ENCODE measurements at places on chromosomes 2 and 18.
A peak's percentile ranks its signal among the peaks of the same experiment; 100 is the strongest.

DNA sequence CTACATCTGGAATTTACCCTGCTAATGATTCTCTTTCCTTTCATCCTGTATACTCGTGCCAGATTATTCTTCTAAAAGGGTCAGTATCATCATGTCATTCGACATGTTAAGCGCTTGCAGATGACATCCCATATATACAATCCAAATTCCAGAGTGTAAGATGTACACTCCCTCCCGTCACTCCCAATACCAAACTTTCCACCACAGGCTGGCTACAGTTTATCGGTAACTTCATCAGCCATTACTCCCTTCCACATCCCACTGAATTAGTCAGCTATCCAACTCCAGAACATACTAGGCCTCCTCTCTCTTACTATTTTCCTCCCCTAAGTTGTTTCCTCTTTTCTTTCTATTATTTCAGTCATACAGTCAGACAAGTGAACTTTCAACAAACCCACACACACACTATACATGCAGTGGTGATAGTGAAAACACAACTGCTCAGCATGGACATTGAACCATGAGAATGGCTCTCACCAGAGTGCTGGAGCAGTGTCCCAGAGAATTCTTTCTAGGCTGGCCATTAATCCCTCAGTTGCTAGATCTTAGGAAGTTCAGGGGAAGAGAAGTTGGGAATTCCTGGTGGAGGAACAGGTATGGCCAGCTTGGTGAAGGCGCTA, 10.6 kb upstream of the NMI start:
- H3K27me3 ChIP-seq: peaks cover 3% of the 10 kb centered on the region
- no peak for DNase-seq
- no peak overlapping the region for H3K27ac ChIP-seq
- no peaks in the 10 kb centered on the region for H3K36me3 ChIP-seq
- H3K4me3 ChIP-seq: no peak overlapping the region
- H3K4me1 ChIP-seq: no peaks in the 10 kb centered on the region

GRCh38 chr2:68428126-68428525, 39.0 kb downstream of the FBXO48 start:
- H3K36me3 ChIP-seq: no peaks in the 10 kb centered on the region
- H3K4me3 ChIP-seq: no peak overlapping the region
- H3K4me1 ChIP-seq: no peaks in the 10 kb centered on the region
- no peak overlapping the region for H3K27ac ChIP-seq

GRCh38 chr18:10319914-10320600, 134.4 kb upstream of the APCDD1 start:
- H3K36me3 ChIP-seq: no peaks in the 10 kb centered on the region
- peaks cover 9% of the 10 kb centered on the region for H3K27me3 ChIP-seq
- no peak for DNase-seq
- H3K4me1 ChIP-seq: peaks cover 19% of the 10 kb centered on the region

DNA sequence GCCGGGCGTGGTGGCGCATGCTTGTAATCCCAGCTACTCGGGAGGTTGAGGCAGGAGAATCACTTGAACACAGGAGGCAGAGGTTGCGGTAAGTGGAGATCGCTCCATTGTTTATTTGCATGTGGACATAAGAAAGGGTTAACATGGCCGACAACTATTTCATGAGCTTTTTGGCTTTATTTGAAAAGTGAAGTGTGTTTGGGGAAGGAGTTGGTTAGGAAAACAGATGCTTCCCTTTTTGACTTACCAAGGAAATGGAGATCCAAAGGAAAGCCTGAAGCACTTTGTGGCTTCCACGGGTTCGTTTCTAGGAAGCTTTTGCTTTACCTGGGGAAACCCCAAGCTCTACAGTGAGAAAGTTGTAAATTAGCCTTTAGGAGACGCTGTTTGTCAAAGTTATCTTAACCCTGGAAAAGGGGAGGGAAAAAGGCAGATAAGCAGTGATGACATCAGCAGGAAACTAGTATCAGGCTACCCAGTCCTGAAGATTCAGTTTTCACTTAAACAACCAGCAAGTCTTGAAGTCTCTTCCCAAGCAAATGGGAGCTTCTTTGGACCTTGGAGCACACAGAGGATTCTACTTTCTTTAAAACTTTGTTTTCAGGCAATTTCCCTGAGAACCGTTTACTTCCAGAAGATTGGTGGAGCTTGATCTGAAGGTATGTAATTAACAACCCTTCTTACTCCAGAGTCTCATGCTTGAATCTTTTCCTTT, at the start of gene CASP10:
Gene CASP10 (plus strand): TSS at position 492 of the 715 bp plus-strand sequence. CDS start 2,637 bp downstream, outside the sequence.
- no peak within 1 kb of the TSS for H3K27ac ChIP-seq
- DNase-seq: no peak
- H3K36me3 ChIP-seq: no peaks in the 10 kb centered on the region
- peaks cover 4% of the 10 kb centered on the region for H3K27me3 ChIP-seq
- H3K4me1 ChIP-seq: peaks cover 6% of the 10 kb centered on the region
- H3K4me3 ChIP-seq: no peak within 1 kb of the TSS

DNA sequence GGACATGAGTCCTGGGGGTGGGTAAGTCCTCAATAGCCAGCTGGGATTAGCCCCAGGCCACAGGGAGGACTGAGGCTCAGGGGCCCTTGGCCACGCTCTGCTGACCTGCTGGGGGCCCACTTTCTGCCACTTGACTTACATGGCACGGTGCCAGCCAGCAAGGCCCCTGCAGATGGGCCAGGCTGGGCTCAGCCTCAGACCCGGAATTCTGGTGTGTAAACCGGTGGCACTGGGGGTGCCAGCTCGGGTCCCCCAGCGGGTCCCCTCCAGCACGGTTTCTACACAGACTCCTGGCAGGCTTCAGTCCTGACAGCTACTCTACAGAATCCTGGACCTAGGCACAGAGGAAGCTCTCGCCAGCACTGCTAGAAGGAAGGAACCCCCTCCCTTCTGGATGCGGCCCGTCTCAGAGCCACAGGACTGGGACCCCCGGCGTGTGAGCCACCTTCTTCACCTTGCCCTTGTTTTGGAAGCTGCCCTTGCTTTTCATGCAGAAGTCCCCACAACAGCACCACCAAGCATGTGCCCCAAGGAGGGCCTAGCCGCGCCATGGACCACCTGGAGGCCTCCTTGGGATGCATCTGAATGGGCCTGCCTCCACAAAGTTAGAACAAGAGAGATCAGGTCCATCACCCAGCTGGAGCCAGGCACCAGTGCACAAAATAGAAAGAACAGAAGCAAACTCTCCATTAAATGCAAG, 8.0 kb downstream of the HDAC4 start:
- DNase-seq: no peak
- H3K4me3 ChIP-seq: no peak overlapping the region
- H3K27me3 ChIP-seq: peaks cover 2% of the 10 kb centered on the region
- H3K36me3 ChIP-seq: peaks cover 14% of the 10 kb centered on the region
- H3K4me1 ChIP-seq: peaks cover 58% of the 10 kb centered on the region

DNA sequence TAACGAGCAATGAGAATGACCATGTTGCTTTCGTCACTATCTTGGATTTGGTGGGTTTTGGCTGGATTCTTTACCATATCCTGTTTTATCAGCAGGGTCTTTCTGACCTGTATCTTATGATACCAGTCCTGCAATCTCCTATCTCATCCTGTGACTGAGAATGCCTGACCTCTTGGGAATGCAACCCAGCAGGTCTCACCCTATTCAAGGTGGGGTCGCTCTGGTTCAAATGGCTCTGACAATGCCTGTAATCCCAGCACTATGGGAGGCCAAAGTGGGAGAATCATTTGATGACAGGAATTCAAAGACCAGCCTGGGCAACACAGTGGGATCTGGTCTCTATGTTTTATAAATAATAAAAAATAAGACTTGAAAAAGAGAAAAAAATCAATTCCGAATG, 173.5 kb downstream of the ACTR3 start:
- H3K27me3 ChIP-seq: peaks cover 3% of the 10 kb centered on the region
- DNase-seq: no peak
- H3K27ac ChIP-seq: no peak overlapping the region

DNA sequence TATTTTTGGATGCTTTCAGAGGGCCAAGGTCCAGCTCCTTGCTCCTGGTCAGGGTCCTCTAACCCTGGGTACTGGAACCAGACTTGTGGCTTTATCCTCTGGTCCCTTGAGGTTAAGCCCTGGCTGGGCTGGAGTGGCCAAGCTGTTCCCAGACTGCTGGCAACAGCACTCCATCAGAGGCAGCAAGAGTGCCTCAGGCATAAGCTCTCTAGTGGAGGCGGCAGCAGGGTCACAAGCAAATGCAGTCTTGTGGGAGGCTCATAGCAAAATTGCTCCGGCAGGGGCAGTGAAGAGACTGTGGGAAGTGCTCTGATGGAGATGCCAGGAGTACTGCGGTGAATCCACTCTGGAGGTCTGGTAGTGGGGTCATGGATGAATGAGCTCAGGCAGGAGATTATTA, 128.9 kb upstream of the OTOS start:
- no peaks in the 10 kb centered on the region for H3K4me1 ChIP-seq
- H3K27me3 ChIP-seq: peaks cover 30% of the 10 kb centered on the region
- peaks cover 9% of the 10 kb centered on the region for H3K36me3 ChIP-seq
- DNase-seq: no peak
- H3K27ac ChIP-seq: no peak overlapping the region

DNA sequence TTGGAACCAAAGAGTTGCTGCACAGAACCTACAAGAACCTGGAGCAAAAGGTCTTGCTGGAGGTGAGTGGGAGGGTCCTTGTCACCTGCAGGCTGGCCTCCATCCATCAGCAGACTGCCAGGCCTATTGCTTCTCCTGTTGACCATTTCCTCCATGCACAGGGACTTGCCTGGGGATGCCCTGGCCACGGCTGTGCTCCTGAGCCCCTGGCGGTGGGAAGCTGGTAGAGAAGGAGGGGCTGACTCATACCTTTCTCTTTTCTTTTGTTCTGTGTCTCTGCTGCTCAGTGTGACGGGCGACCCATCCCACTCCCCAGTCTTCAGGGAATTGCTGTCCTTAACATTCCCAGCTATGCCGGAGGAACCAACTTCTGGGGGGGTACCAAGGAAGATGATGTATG, 102.6 kb downstream of the DGKD start:
- no peak overlapping the region for H3K27ac ChIP-seq
- peaks cover 3% of the 10 kb centered on the region for H3K27me3 ChIP-seq
- no peak overlapping the region for H3K4me3 ChIP-seq
- no peaks in the 10 kb centered on the region for H3K4me1 ChIP-seq

- H3K27me3 ChIP-seq: no peaks in the 10 kb centered on the region
- no peaks in the 10 kb centered on the region for H3K36me3 ChIP-seq
- no peak overlapping the region for H3K27ac ChIP-seq
- H3K4me1 ChIP-seq: no peaks in the 10 kb centered on the region
- DNase-seq: no peak
Observed at GRCh38 chr2:227280895-227281294, 44.2 kb upstream of the MFF start.

DNA sequence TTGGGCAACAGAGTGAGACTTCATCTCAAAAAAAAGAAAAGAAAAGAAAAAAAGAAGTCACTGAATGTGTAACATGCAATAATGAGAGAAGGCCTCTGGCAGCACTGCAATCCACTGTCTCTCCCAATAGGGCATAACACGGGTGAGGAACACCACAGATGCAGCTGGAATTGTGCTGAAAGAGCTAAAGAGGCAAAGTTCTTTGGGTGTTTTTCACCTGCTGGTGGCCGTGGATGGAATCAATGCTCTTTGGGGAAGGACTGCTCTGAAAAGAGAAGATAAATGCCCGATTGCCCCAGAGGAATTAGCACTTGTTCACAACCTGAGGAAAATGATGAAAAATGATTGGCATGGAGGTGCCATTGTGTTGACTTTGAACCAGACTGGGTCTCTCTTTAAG, 31.0 kb upstream of the CYBRD1 start:
- H3K27ac ChIP-seq: peak overlapping the region; percentile 9
- no peak overlapping the region for H3K4me3 ChIP-seq
- no peak for DNase-seq
- no peaks in the 10 kb centered on the region for H3K4me1 ChIP-seq
- peaks cover 25% of the 10 kb centered on the region for H3K36me3 ChIP-seq

DNA sequence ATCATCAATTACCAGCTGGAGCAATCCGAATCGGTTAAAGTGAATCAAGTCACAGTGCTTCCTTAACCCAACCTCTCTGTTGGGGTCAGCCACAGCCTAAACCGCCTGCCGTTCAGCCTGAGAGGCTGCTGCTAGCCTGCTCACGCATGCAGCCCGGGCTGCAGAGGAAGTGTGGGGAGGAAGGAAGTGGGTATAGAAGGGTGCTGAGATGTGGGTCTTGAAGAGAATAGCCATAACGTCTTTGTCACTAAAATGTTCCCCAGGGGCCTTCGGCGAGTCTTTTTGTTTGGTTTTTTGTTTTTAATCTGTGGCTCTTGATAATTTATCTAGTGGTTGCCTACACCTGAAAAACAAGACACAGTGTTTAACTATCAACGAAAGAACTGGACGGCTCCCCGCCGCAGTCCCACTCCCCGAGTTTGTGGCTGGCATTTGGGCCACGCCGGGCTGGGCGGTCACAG, 496 bp upstream of the ITGA4 start:
- peaks cover 7% of the 10 kb centered on the region for H3K4me1 ChIP-seq
- peak overlapping the region; percentile 80 for H3K4me3 ChIP-seq
- H3K27ac ChIP-seq: no peak overlapping the region
- peak; percentile 36 for DNase-seq
- H3K36me3 ChIP-seq: no peaks in the 10 kb centered on the region

DNA sequence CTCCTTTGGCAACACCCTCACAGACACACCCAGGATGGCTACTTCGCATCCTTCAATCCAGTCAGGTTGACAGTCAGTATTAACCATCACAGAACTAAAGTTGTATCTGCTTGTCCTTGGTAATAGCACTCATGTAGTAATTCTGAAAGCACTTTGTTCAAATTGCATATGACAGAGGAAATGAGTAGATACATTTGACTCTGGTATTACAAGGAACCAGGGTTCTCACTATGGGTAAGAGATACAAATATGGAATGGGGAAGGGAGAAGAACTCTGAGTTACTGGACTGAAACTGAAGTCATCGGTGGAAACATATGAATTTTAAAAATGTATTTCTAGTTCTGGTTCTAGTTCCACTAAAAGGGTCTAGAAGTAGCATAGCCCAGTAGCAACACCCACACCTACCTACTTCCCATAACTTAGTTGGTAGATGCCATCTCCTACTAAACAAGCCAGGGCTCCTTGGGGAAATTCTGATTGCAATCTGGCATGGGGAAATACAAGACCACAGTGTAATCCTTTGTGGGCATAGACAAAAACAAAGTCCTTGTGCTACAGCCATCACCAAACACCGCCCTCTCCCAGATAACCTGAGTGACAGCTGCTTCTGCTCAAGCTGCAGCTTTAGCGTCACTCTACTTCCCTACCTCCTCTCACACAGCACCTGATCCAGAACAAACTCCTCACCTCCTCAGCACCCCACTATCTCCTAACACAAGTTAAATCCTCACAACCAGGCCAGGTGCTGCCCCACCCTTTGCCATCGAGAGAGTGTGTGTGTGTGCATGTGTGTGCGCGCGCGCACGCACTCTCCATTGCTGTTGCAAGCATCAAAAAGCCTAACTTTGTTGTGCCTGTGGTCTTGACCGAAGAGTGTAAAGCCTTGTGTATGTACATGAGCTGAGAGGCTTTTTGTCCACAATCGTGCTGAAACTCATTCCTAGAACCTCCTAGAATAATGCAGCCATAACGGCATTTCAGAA, 31.4 kb upstream of the CD226 start:
- DNase-seq: no peak
- H3K4me1 ChIP-seq: no peaks in the 10 kb centered on the region
- peaks cover 32% of the 10 kb centered on the region for H3K36me3 ChIP-seq

- H3K4me1 ChIP-seq: peaks cover 37% of the 10 kb centered on the region
- H3K36me3 ChIP-seq: no peaks in the 10 kb centered on the region
- no peaks in the 10 kb centered on the region for H3K27me3 ChIP-seq
- no peak overlapping the region for H3K27ac ChIP-seq
- no peak overlapping the region for H3K4me3 ChIP-seq
- DNase-seq: no peak
Observed at GRCh38 chr2:50875561-50875960, 156.4 kb downstream of the NRXN1 start.

All from nephron progenitor cell (in vitro differentiated cells).